ENCODE measurements at places on chromosomes 3 and 15.
A peak's percentile ranks its signal among the peaks of the same experiment; 100 is the strongest.

GRCh38 chr3:142724682-142725356, 985 bp downstream of the TRPC1 start:
- peak; percentile 72 for DNase-seq

DNA sequence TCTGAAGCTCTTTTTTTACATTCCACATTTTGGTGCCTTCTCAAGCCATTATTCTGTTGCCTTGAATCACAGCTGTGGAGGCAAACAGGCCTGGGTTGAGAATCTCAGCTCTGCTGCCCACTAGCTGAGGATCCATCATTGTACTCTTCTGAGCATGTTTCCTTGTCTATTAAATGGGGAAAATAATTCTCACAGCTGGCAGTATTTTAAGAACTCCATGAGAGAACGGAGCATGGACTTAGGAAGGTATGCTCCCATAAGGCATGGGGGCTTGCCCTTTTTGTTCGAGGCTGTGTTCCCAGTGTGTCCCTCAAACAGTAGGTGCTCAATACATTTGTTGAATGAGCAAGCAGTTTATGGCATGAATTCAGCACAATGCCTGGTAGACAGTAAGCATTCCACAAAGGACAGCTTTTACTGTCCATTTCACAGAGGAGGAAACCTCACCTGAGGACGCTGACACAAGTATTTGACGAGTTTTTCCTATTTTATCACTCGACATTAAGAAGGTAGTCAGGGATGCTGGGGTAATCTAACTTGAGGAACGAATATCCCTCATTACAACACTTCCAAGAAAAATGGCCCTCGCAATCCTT, 2.1 kb upstream of the PTPRG start:
- DNase-seq, result peak; percentile 14

DNA sequence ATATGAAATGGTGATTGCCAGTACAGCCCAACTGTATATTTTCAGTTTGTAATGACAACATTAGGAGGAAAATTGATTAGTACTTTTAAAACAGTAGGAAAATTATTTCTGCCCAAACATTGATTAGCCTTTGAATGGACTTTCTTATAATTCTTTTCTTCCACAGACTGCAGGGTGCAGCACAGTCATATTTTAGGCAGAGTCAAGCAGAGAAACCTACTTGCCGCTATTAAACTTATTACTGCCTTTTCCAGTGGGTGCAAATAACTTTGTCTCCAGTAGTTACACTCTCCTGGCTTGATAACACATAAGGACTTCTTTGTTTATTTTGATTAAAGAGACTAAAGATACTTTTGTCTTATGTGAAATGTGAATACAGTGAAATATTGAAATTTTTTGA, 85.4 kb downstream of the PPM1L start:
- no peak for DNase-seq

DNA sequence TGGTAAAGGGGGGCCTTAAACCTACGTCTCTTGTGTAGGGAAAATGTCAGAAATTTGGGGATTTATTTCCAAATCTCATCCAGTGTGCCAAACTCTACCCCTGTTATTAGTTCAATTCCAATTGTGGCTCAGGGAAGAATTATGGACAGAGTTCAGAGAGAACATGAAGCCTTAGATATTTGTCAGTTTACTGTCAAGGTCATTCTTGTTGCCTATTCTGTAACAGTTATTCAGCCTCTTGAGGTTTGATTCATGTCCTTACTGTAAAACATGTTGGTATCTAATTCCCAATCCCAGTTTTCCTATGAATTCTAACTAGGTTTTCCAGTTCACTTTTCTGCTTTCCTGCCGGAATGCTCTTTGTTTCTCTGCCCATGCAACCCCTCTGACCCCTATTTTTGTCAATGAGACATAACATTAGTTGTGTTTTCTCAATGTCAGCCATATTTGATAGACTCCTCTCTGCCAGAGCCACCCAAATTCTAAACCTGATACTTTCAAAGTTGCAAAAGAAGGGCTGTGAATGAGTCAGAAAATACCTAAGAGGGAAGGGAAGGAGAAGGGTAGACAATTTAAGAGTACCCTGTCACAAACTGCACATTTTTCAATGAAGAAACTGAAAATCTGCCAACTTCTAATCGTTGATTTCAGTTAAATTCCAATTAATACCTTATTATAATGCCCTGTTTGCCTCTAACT, 52.4 kb downstream of the ATOSA start:
- no peak for DNase-seq

- DNase-seq, result no peak
These were observed 12.3 kb downstream of the ISLR start for GRCh38 chr15:74185710-74186348.

DNA sequence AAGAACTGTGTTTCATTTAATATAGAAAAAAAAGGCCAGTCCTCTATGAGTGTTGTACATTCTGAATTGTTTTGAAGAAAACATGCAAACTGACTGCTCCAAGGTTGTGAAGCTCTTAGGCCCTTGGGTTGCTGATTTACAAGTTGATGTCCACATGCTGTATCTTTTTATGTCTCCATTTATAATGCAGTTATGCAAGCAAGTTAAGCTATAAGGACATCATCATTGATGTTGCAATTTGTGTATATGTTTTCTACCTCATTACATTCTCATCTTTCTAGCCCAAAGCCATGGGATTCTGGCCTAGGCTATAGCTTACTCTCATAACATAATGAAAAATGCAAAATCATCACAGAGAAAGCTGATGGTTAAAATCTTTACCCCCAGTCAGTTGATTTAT, 245.7 kb upstream of the AGTR1 start:
- DNase-seq, result no peak

DNA sequence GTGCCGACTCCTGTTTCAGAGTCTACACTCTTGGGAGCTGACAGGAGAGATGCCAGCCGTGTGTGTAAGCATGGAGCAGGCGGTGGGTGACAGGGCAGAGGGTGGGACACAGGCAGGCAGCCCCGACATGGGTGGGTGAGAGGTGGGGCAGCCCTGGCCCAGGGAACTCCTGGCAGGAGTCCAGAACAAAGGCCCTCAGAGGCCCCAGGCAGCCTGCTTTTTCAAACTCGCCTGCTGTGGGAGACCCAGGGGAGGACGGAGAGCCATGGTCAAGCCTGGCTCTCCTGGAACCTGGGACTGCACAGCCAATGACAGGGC, 29.3 kb upstream of the SLC41A3 start:
- DNase-seq, result no peak

GRCh38 chr3:108004647-108005046, 86.2 kb downstream of the CD47 start:
- DNase-seq, result no peak

GRCh38 chr3:184486614-184487013, 75.0 kb upstream of the EPHB3 start:
- DNase-seq, result peak; percentile 18

- no peak for DNase-seq
These were observed 210.5 kb downstream of the DOCK3 start for GRCh38 chr3:50885070-50885850.

GRCh38 chr3:2873986-2874385, 236.2 kb downstream of the IL5RA start:
- no peak for DNase-seq

GRCh38 chr15:59839906-59840305, 150.8 kb upstream of the BNIP2 start:
- DNase-seq, result no peak

DNA sequence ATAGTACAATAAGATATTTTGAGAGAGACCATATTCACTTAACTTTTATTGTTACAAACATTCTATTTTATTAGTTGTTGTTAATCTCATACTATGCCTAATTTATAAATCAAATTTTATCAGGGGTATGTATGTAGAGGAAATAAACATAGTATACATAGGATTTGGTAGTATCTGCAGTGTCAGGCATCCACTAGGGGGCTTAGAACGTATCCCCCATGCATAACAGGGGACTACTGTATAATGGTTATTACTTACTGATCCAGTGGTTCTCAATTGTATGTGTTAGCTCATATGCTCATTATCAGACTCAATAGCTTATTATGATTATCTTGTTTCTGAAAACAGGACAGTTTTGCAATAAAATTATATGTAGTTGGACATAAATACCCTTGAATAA, 27.6 kb downstream of the CMC1 start:
- no peak for DNase-seq

GRCh38 chr15:74826364-74826819, at the start of gene CPLX3:
Gene CPLX3 (plus strand): TSS chr15:74826627. CDS start chr15:74826704, 77 bp downstream.
- no peak for DNase-seq

DNA sequence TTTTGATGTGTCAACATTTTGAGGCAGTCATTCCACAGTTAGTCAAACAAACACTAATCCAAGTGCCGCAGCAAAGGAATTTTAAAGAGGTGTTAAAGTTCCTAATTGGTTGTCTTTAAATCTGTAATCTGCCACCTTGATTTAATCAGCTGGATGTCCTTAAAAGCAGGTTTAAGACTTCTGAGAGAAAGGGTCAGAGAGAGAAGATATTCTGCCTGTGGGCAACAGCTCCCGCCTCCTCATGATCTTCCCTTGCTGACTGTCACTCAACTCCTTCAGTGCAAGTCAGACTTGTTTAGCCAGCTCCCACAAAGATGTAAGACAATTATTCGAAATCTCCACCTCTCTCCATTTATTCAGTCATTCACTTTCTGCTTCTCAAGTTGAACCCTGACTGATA, 92.6 kb upstream of the MYRIP start:
- no peak for DNase-seq

- DNase-seq, result no peak
These were observed 185.0 kb upstream of the EOMES start for GRCh38 chr3:27907148-27907547.

DNA sequence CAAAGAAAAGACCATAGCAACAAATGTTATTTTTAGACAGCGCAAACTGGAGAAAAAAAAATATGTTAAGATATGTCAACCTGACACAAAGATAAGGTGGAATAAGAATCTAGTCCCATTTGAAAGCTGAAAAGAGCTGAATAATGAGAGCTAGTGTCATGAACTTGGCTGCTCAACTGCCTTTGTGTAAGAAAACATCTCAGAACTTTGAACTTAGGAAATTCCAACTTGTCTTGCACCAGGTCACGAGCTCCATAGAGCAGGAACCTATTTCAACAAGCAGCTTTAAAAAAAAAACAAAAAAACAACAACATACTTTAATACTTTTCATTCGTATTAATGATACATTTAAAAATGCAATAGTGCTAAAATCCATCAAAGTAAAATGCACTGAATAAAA, 79.5 kb downstream of the ZNF280D start:
- DNase-seq, result no peak

DNA sequence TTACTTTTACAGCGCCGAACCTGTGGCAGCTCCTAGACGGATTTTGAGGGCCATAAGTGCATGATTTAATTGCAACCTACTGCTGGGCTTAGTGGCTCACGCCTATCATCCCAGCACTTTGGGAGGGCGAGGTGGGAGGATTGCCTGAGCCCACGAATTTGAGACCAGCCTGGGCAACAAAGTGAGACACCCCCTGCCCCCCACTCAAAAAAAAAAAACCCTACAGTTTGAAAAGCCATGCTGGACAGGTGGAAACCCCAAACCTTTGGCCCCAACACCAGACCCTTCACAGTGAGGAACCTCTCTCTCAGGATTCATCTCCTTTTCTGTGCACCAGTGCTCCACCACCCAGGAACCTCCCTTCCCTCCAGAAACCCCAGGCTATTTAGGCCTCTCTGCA, 1.1 kb upstream of the CDC25A start:
- no peak for DNase-seq

DNA sequence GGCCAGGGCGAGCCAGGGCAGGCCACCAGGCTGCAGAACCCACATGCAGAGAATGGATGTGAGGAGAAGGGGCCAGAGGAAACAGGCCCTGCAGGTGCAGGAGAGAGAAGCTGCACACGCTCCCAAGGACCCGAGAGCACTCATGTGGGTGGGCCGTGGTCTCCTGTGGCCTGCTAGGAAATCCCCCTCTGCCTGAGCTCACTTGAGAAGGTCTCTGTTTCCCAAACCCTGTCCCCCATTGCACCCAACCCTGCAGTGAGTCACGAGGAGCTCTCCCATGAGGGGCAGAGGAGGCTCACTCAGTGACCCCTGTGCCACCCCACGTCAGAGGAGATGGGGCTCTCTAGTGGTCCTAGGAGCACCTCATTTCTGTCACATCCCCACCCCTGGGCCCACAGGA, 111.1 kb downstream of the KLF13 start:
- DNase-seq, result no peak

DNA sequence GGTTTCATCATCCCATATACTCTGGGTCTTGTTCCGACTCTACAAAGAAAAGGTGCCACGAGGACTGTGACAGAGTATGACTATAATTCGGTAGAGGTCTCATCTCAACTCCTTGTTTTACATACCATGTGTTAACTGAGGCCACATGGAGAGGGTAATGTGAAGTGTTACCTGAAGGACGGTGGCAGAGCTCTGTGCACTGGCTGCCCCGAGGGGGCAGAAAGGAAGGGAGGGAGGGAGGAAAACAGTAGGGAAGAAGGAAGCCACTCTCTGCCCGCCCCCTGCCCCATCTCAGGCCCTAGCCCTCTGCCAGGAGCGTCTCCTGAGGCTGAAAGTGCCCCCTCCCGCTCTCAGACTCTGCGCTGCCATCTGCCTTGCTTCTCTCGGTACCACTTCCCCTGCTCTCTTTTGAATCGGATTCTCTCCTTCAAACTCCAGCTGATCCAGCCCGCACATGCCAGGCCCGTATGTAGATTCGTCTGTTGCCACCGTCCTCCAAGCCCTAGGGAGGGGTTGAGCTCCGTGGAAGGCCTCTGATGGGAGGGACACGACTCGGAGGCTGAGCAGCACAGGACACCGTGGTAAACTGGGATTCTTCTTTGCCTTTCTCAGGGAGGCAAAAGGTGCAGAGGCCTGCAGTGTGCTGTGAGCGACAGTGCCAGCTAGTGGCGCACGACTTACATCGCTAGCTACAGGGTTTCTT, 70.5 kb upstream of the ATP10A start:
- DNase-seq, result peak; percentile 40

DNA sequence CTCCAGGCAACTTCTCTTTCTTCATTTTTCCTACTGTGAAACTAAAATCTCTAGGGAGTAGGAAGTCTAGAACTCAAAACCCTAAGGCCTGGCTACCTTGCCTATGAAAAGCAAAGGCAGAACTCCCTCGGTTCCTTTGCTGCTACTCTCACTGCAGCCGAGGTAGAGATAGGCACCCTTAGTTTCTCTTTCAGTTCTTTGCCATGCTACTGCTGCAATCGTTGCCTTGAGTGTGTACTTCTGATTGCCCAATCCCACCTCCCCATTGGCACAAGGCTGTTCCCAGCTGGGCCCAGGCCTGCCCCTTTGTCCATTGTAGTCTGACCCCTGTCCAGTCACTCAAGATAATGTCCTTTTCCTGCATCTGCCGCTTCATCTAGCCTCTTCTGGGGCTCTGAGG, 92.3 kb upstream of the MRPS22 start:
- no peak for DNase-seq

GRCh38 chr3:48567090-48567489, 3.5 kb upstream of the UCN2 start:
- peak; percentile 42 for DNase-seq

Measured in M059J (cell line).